ENCODE measurements at places on chromosomes 11 and 22.

DNA sequence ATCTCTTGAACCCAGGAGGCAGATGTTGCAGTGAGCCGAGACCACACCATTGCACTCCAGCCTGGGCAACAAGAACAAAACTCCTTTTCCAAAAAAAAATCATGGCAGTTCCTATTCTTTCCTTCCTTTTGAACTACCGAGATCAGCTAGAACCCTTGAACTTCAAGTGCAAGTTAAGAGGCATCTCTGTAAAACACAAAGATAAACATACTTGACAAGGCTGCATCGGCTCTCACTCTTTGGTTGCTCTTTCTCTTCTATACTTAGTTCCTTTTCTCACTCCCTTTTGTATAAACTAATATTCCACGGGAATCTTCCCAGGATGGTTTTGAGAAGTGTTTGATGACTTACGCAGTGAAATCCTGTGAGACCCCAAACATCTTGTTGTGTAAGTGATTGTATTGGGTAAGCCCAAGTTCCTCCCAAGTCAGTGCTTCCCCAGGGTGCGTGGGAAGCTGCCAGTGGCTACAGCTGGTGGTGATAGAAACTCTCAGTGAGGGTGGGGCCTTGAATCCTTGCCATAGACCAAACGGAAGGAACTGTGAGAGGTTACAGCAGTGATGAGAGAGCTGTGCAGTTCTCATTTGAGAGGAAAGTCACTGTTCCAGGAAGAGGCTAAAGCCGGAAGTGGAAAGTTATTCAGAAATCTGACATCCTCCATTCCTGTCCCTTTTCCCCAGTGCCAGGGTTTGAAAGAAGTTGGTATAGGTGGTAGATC is 24.1 kb upstream of the CDC42EP2 start:
- H3K27me3 ChIP-seq, result no peaks in the 10 kb centered on the region
- no peaks in the 10 kb centered on the region for H3K4me1 ChIP-seq
- H3K27ac ChIP-seq, result peak overlapping the region; percentile 12
- no peak for DNase-seq

GRCh38 chr11:90310210-90310609 is 87.4 kb upstream of the CHORDC1 start:
- H3K36me3 ChIP-seq, result no peaks in the 10 kb centered on the region
- H3K4me3 ChIP-seq, result no peak overlapping the region
- no peak overlapping the region for H3K27ac ChIP-seq
- no peaks in the 10 kb centered on the region for H3K4me1 ChIP-seq
- peaks cover 2% of the 10 kb centered on the region for H3K27me3 ChIP-seq
- no peak for DNase-seq

DNA sequence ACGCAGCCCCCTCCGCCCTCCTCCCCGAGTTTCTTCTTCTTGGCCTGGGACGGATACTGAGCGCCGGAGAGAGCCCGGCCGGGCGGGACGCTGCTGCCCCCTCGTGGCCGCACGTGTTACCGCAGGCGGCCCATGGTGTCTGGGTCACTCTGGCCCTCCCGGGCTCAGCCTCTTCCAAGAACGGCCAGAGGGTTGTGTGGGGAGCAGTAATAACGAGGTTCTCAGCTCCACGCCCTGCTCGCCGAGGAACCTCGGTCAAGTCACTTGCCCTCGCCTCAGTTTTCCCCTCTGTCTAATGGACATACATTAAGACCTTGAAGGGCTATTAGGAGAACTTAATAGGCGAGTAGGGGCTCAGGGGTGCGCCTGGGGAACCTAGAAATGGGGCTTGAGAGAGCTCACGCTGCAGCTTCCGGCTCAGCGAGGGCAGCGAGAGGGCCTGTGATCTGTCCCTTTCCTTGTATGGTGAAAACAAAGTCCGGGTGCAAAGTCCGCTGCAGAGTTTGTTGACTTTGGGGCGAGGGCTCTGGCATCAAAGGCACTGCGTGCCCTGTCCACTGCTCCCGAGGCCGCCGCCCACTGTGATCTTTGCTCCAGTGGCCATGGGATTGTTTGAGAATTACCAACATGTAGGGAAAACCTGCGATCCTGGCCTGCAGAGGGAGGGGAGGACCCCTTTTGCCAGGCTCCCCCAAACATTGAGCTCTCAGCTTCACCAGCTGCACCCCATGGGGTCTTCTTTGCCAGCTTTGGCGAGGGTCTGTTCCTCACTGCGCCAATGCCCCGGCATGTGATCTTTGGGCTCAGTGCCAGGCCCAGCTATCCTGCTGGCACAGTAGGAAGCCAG is 14.4 kb upstream of the LRP5 start:
- H3K27ac ChIP-seq, result no peak overlapping the region
- H3K4me1 ChIP-seq, result no peaks in the 10 kb centered on the region
- no peak overlapping the region for H3K4me3 ChIP-seq
- no peaks in the 10 kb centered on the region for H3K36me3 ChIP-seq

DNA sequence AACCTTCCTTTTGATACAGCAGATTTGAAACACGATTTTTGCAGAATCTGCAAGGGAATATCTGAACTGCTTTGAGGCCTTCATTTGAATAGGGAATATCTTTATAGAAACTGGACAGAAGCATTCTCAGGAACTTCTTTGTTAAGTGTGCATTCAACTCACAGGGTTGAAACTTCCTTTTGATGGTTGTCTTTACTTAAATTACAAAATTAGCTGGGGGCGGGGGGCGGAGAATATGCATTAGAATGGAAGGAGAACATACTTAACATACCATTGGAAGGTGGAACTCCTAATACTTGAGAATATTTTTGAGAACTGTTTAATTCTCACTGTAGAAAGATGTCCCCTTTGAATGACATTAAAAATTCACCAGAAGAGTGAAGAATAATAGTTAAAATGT is 104.4 kb downstream of the TRIM51G start:
- no peak overlapping the region for H3K4me3 ChIP-seq
- H3K4me1 ChIP-seq, result no peaks in the 10 kb centered on the region
- H3K36me3 ChIP-seq, result no peaks in the 10 kb centered on the region
- no peaks in the 10 kb centered on the region for H3K27me3 ChIP-seq
- H3K27ac ChIP-seq, result no peak overlapping the region
- no peak for DNase-seq

- no peaks in the 10 kb centered on the region for H3K27me3 ChIP-seq
- no peak overlapping the region for H3K4me3 ChIP-seq
- peaks cover 42% of the 10 kb centered on the region for H3K36me3 ChIP-seq
- H3K4me1 ChIP-seq, result peaks cover 41% of the 10 kb centered on the region
- DNase-seq, result no peak
Observed at GRCh38 chr22:28715611-28716010, 26.0 kb downstream of the CHEK2 start.

GRCh38 chr11:79049741-79050179 is 391.1 kb downstream of the TENM4 start:
- H3K27me3 ChIP-seq, result peaks cover 4% of the 10 kb centered on the region
- DNase-seq, result no peak
- H3K36me3 ChIP-seq, result no peaks in the 10 kb centered on the region
- H3K4me1 ChIP-seq, result no peaks in the 10 kb centered on the region
- H3K27ac ChIP-seq, result no peak overlapping the region

DNA sequence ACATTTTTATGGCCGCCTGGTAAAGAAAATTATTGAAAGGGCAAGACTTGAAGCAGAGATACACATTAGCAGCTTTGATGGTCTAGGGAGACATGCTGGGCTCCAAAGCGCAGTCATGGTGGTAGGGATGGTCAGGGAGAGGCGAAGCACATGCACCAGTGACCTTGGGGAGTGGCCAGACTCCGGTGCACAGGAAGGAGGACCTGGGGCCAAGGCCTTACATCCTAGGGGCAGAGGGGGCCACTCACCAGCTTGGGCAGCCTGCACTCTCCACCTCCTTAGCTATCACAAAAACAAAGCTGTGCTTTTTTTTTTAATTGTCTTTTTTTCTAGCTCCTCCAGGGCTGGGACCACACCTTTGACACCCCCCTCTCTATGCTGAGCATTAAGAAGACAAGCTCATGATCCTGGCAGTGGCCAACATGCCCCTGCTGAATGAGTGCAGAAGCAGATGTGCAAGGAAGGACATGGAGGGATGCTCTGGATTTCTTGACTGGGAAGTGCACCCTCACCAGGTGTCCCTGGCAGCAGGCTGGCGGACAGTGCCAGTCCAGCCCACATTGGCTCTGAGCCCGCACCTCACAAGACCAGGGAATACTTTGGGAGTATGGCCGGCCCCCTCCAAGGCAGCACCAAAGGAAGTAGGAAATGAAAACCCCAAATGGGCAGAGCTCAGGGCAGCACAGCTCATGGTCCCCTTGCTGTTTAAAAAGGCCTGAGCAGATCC is 619.9 kb downstream of the TBC1D22A start:
- no peak overlapping the region for H3K27ac ChIP-seq
- no peaks in the 10 kb centered on the region for H3K4me1 ChIP-seq
- H3K27me3 ChIP-seq, result peaks cover 2% of the 10 kb centered on the region
- H3K4me3 ChIP-seq, result no peak overlapping the region
- peaks cover 4% of the 10 kb centered on the region for H3K36me3 ChIP-seq

DNA sequence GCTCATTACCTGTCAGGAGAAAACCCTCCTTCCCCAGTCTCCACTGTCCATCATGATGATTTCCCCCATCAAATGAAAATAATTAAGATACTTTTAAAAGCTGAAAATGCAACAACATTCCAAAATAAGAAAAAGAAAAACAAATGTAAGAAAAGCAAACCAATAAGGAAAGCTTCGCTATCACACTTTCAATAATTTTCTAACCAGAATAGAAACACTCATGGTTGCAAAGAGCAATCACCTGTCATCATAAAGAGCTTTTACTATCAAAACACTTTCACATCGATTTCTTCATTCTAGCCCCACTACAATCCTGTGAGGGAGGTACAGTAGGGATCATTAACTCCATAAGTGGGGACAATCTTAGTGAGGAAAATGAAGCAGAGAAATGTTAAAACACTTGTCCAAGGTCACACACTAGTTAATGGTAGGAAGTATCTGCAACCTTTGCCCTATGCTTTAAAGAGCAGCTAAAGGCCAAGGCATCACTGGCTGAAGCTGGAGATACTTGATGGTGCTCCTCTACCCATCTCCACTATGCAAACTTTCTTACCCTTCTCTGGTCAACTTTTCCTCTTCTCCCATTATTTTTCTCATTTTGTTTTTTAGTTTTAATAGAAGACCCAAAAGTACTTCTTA is 2.6 kb downstream of the RBM4B start:
- H3K27me3 ChIP-seq, result no peaks in the 10 kb centered on the region
- DNase-seq, result no peak
- peaks cover 35% of the 10 kb centered on the region for H3K4me1 ChIP-seq
- H3K27ac ChIP-seq, result peak overlapping the region; percentile 1

- peak overlapping the region; percentile 93 for H3K4me3 ChIP-seq
- peaks cover 43% of the 10 kb centered on the region for H3K4me1 ChIP-seq
- peaks cover 25% of the 10 kb centered on the region for H3K36me3 ChIP-seq
- peak overlapping the region; percentile 88 for H3K27ac ChIP-seq
- no peak for DNase-seq
Observed at GRCh38 chr11:93783765-93784144, 327 bp upstream of the MED17 start.

- no peaks in the 10 kb centered on the region for H3K36me3 ChIP-seq
- H3K27me3 ChIP-seq, result no peaks in the 10 kb centered on the region
- no peak overlapping the region for H3K4me3 ChIP-seq
- no peak overlapping the region for H3K27ac ChIP-seq
- no peak for DNase-seq
- no peaks in the 10 kb centered on the region for H3K4me1 ChIP-seq
Observed at GRCh38 chr11:132254906-132255305, 884.5 kb downstream of the NTM start.

GRCh38 chr22:41320416-41321240 is 19.3 kb downstream of the ZC3H7B start:
- H3K4me3 ChIP-seq, result no peak overlapping the region
- peaks cover 19% of the 10 kb centered on the region for H3K36me3 ChIP-seq
- peaks cover 5% of the 10 kb centered on the region for H3K4me1 ChIP-seq
- no peak for DNase-seq

- H3K36me3 ChIP-seq, result no peaks in the 10 kb centered on the region
- no peaks in the 10 kb centered on the region for H3K4me1 ChIP-seq
- H3K27me3 ChIP-seq, result peaks cover 1% of the 10 kb centered on the region
- no peak overlapping the region for H3K27ac ChIP-seq
Observed at GRCh38 chr11:83410605-83411565, 124.7 kb upstream of the CCDC90B start.

- H3K4me1 ChIP-seq, result no peaks in the 10 kb centered on the region
- DNase-seq, result no peak
- H3K36me3 ChIP-seq, result no peaks in the 10 kb centered on the region
- peaks cover 7% of the 10 kb centered on the region for H3K27me3 ChIP-seq
- H3K27ac ChIP-seq, result no peak overlapping the region
Observed at GRCh38 chr11:113255096-113255495, 59.3 kb upstream of the TTC12 start.

- no peaks in the 10 kb centered on the region for H3K27me3 ChIP-seq
- no peak overlapping the region for H3K4me3 ChIP-seq
- H3K27ac ChIP-seq, result no peak overlapping the region
- DNase-seq, result no peak
Observed at GRCh38 chr11:66360406-66361073, 11.0 kb downstream of the SLC29A2 start.

DNA sequence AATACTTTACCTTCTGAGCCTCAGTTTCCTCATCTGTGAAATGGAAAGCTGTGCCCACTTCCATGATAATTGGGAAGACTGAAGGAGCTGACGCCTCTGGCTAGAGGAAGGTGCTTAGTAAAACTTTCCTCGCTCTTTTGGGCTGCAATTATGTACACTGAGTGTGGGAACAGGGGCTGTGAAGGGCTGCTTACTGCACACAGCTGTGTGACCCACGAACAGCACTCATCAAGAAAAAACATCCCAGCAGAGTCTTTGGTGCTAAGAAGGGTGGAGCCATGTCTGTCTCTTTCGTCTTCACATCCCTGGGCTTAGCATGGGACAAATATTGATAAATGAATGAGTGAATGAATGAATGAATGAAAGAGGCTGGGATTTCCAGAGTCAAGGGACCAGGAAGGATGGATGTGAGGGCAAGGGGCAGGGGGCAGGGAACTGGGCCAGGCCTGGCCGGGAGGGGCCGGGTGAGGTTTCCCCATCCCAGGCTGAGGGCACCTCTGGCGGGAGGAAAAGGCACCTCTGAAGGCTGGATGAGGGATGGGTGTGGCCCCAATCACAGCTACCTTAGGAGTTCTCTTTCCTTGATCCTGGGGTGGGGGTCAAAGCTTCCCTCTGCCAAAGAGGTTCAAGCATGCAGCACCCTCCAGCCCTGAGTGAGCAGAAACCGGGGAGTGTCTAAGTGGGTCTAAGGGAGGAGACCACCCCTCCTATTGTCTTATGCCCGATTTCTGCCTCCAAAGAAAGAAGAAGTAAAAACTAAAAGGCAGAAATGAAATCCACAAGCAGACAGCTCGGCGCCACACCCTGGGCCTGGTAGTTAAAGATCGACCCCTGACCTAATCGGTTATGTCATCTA is 9.2 kb upstream of the CD5 start:
- peak overlapping the region; percentile 96 for H3K4me3 ChIP-seq
- no peaks in the 10 kb centered on the region for H3K27me3 ChIP-seq
- peaks cover 68% of the 10 kb centered on the region for H3K4me1 ChIP-seq
- H3K36me3 ChIP-seq, result peaks cover 19% of the 10 kb centered on the region
- peak overlapping the region; percentile 98 for H3K27ac ChIP-seq

- no peak for DNase-seq
- no peak overlapping the region for H3K4me3 ChIP-seq
- H3K4me1 ChIP-seq, result peaks cover 7% of the 10 kb centered on the region
- no peaks in the 10 kb centered on the region for H3K27me3 ChIP-seq
- H3K36me3 ChIP-seq, result peaks cover 1% of the 10 kb centered on the region
Observed at GRCh38 chr11:128399251-128400121, 187.9 kb downstream of the ETS1 start.

- no peak overlapping the region for H3K27ac ChIP-seq
- DNase-seq, result peak; percentile 51
- peaks cover 2% of the 10 kb centered on the region for H3K27me3 ChIP-seq
- peaks cover 14% of the 10 kb centered on the region for H3K4me1 ChIP-seq
- H3K36me3 ChIP-seq, result no peaks in the 10 kb centered on the region
Observed at GRCh38 chr11:76919887-76920746, 59.4 kb downstream of the ACER3 start.

GRCh38 chr11:19912958-19913892 is 200.6 kb downstream of the NAV2 start:
- no peak for DNase-seq
- H3K36me3 ChIP-seq, result no peaks in the 10 kb centered on the region
- H3K27ac ChIP-seq, result no peak overlapping the region
- no peak overlapping the region for H3K4me3 ChIP-seq

All from activated T-helper 1 cell treated with anti-CD3 and anti-CD28 coated beads, Interleukin-12 subunit alpha, Interleukin-12 subunit beta, Interleukin-2, Interleukin-4 antibody, amounts not matched to agents 30 ng/mL and 10 ng/mL and 1 ng/mL, durations not matched to agents 14 hours and 24 hours and 36 hours (primary cell).